ENCODE measurements at places on chromosomes 5 and 9.

DNA sequence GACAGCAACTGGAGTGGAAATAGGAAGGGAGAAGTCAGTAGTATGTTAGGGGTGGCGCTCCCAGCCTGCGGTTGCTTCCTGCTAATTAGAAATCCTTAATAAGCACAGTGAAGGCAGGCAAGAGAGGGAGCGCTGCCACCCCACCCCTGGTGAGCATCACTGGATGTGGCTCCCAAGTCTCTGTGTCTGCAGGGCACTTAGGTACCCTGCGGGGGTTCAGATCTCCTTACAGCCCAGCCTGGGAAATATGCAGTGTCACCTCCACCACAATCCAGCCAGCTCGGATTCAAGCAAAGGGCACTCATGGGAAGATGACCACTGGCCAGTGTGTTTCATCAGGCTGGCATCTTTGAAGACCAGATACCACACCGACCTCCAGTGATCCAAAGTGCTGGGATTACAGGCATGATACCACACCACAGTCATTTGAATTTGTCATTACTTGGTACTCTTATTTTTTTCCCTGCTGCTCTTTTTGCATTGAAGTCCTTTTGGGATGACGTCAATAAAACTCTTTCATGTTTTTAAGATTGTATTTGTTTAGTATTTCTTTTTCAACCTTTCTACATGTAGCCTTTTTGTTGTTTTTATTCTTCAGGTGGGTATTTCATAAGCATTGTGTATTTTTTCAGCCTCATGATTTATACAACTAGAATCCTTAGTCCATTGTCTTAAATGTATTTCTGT lies 90.1 kb downstream of the ANKRD18B start:
- no peak for DNase-seq

- no peak for DNase-seq
These were observed 138.4 kb upstream of the KIF2A start for GRCh38 chr5:62167561-62168057.

- no peak for DNase-seq
These were observed 30.3 kb upstream of the CER1 start for GRCh38 chr9:14752871-14753270.

DNA sequence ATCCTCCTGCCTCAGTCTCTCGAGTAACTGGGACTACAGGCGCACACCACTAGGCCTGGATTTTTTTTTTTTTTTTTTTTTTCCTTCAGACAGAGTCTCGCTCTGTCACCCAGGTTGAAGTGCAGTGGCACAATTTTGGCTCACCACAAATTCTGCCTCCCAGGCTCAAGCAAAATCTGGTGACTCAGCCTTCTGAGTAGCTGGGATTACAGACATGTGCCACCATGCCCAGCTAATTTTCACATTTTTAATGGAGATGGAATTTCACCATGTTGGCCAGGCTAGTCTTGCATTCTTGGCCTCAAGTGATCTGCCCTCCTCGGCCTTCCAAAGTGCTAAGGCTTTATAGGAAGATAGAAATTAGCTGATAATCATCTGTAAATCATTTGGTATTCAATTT lies 43.9 kb downstream of the NSA2 start:
- no peak for DNase-seq

DNA sequence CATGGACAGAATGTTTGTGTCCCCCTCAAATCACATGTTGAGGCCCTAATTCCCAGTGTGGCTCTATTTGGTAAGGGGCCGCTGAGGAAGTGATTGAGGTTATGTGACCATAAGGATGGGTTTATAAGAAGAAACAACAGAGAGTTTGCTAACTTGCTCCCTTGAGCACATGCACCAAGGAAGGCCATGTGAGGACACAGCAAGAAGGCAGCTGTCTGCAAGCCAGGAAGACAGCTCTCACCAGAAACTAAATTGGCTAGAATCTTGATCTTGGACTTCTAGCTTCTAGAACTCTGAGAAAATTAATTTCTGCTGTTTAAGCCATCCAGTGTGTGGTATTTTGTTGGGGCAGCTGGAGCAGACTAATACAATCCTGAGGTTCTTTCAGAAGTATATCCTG lies 35.2 kb upstream of the CDC42SE2 start:
- DNase-seq, result no peak
